Psoas muscle (tissue), 8 donors: ENCODE measurements at places on chromosomes 1 and 21. TPM values are rescaled to one million over a fixed set of nuclear protein-coding genes. Genes with fewer than 3 reads are reported as not detected.

Gene CFAP74
- not detected for total RNA-seq

- DNase-seq = no peak
These were observed 2.0 kb downstream of the QSOX1 start for GRCh38 chr1:180156631-180157091.

- no peak for DNase-seq
These were observed 138.6 kb downstream of the LIPI start for GRCh38 chr21:14071902-14072734.

DNA sequence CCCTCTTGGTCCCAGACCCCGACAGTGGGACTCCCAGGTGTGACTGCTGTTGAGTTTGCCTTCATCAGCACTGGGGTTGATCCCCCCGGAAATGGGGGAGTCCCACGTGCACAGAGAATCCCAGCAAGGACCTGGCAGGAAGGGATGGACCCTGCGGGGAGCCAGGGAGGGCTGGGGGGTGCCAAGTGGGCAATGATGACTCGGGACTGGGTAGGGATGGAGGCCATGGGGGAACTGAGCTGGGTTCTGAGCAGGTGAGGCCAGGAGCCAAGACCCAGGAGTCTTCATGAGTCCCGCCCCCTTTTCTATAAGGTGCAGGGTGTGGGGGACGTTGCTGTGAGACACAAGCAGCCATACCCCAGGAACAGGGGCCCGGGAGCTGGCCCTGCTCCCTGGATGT is 103.8 kb downstream of the CRYAA start:
- DNase-seq = no peak

- no peak for DNase-seq
These were observed 364.9 kb downstream of the MATN1 start for GRCh38 chr1:30358500-30358899.
